ENCODE measurements at places on chromosomes 1 and 21. TPM values are rescaled to one million over a fixed set of nuclear protein-coding genes. Genes with fewer than 3 reads are reported as not detected.

HTR6 gene
- total RNA-seq, result not detected

LEPROT gene
- 37.9 TPM for total RNA-seq

ERG gene
- total RNA-seq, result 0.28 TPM

GJC2 gene
- total RNA-seq, result 3.4 TPM

S100A3 gene
- 10.4 TPM for total RNA-seq

CAMK1G gene
- 0.83 TPM for total RNA-seq

ZBTB7B gene
- 10.8 TPM for total RNA-seq

MAN1A2 gene
- total RNA-seq, result 55.2 TPM

LIN28A gene
- total RNA-seq, result not detected

DISC1 gene
- 1.8 TPM for total RNA-seq

GCSAML gene
- total RNA-seq, result not detected

LRRC38 gene
- 0.28 TPM for total RNA-seq

ARTN gene
- 0.18 TPM for total RNA-seq

ST6GALNAC3 gene
- 1.7 TPM for total RNA-seq

PDPN gene
- total RNA-seq, result 102 TPM

C1orf226 gene
- under 0.01 TPM for total RNA-seq

FALEC gene
- total RNA-seq, result 0.18 TPM

TCEANC2 gene
- total RNA-seq, result 3.0 TPM

B3GALT5 gene
- total RNA-seq, result not detected

ZSCAN20 gene
- 8.7 TPM for total RNA-seq

SLAMF9 gene
- 0.46 TPM for total RNA-seq

CDC42SE1 gene
- 42.8 TPM for total RNA-seq

CELA3A gene
- not detected for total RNA-seq

UBE2U gene
- not detected for total RNA-seq

LAD1 gene
- total RNA-seq, result not detected

DPT gene
- total RNA-seq, result 0.18 TPM

GUCA2B gene
- total RNA-seq, result not detected

KIAA0040 gene
- 0.14 TPM for total RNA-seq

ZNF684 gene
- 2.6 TPM for total RNA-seq

AKNAD1 gene
- not detected for total RNA-seq

FCGR2B gene
- total RNA-seq, result not detected

OR2AK2 gene
- not detected for total RNA-seq

CSRP1 gene
- total RNA-seq, result 163 TPM

PTGFRN gene
- total RNA-seq, result 58.6 TPM

FCAMR gene
- not detected for total RNA-seq

LCE1C gene
- not detected for total RNA-seq

ELK4 gene
- 6.5 TPM for total RNA-seq

HCRTR1 gene
- not detected for total RNA-seq

NASP gene
- total RNA-seq, result 32.0 TPM

SRGAP2 gene
- 35.0 TPM for total RNA-seq

TIAM1 gene
- 0.37 TPM for total RNA-seq

JTB gene
- 130 TPM for total RNA-seq

LORICRIN gene
- not detected for total RNA-seq

C4BPA gene
- total RNA-seq, result under 0.01 TPM

Data from smooth muscle cell of bladder (primary cell).